ENCODE measurements at places on chromosomes 1 and 21. TPM values are rescaled to one million over a fixed set of nuclear protein-coding genes. Genes with fewer than 3 reads are reported as not detected.

DNA sequence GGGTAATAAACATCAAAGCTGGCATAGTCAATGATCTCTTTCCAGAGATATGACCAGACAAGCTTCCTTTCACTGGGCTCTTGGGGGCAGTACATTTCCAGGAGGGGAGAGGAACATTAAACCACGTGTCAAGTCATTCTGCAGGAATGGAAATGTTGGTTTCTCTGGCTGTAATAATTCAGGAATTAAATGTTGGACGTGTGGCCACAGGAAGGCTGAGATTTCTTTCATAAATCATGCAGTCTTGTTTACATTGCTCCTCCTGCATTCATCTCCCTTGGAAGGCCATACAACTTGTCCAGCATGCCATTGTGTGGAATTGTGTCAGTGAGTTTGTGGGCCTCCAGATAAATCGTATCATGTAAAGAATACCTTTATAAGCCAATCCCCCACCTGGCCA lies 259.2 kb downstream of the ADGRL2 start:
- no peaks in the 10 kb centered on the region for H3K36me3 ChIP-seq
- H3K4me1 ChIP-seq: no peaks in the 10 kb centered on the region
- no peak for DNase-seq
- no peak overlapping the region for H3K4me3 ChIP-seq
- H3K27ac ChIP-seq: no peak overlapping the region

DNA sequence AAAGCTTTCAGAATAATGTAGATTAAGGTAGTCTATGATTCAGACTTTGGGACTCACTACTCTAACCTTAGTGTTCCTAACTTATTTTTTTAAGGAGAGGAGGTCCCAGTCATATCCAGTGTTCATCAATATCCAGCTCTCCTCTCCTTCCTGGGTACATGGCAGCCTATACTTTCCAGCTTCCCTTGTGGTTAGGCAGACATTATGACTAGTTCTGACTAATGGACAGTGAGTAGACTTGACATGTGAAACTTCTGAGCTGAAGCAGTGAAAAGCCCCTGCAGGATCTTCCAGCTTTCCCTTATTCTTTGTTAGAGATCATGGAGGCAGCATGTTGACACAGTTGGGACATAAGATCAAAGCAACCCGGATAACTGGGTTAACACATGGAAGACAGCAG lies 144.2 kb downstream of the PTPRU start:
- no peak for DNase-seq
- H3K4me1 ChIP-seq: no peaks in the 10 kb centered on the region
- peaks cover 23% of the 10 kb centered on the region for H3K27me3 ChIP-seq
- no peak overlapping the region for H3K4me3 ChIP-seq
- H3K36me3 ChIP-seq: no peaks in the 10 kb centered on the region
- no peak overlapping the region for H3K27ac ChIP-seq

DNA sequence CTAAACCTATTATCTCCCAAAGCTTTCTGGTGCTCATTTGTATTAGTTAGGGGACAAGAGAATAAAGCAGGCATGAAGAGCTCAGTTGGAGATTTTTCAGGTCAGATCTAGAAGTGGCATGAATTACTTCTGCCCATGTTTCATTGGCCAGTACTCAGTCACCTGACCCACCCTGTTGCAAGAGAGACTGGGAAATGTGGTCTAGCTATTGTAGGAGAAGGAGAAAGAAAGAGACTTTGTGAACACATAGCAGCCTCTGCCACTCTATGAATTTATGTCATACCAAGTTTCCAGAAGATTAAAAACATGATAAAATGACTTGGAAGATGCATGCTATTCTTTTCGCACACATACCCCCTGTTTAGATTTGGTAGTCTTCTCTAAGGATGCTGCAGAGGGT lies 302.3 kb upstream of the RUNX1 start:
- no peak for DNase-seq
- H3K27me3 ChIP-seq: no peaks in the 10 kb centered on the region
- H3K4me3 ChIP-seq: no peak overlapping the region
- H3K36me3 ChIP-seq: no peaks in the 10 kb centered on the region
- no peak overlapping the region for H3K27ac ChIP-seq

- no peak for DNase-seq
- H3K27me3 ChIP-seq: no peaks in the 10 kb centered on the region
- no peaks in the 10 kb centered on the region for H3K36me3 ChIP-seq
Measured at GRCh38 chr1:198123133-198123532, 33.7 kb upstream of the NEK7 start.

DNA sequence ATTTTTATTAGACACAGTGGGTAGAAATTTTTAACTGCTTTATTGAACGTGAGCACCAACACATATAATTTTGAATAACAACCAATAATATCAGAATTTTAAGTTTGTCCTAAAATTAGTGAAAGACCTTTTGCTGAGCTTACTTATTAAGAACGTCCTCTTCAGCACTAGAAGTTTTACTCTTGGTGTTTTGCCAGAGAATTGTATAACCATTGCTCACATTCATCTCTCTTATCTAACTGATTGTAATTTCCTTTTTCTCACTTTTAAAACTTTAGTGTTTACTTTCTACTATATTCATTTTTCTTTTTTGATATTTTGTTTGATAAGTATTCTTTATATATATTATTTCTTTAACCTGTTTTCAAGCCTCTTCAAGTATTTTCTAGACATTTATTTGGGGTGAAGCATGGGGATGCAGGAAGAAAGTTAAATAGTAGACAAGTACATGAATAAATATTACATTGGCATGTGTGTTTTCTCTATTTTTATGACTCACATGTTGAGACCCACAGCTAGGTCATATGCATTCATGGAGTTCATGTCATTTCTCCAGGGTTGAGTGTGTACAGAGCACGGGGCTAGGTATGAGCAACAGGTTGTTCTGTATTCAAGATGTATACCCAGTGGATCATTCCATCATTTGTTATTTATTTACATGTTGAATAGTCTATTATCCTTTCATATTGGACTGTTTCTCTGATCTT lies 90.6 kb downstream of the ATP6V1G3 start:
- DNase-seq: no peak
- H3K4me1 ChIP-seq: peaks cover 6% of the 10 kb centered on the region
- no peak overlapping the region for H3K27ac ChIP-seq
- H3K36me3 ChIP-seq: no peaks in the 10 kb centered on the region
- no peaks in the 10 kb centered on the region for H3K27me3 ChIP-seq

DNA sequence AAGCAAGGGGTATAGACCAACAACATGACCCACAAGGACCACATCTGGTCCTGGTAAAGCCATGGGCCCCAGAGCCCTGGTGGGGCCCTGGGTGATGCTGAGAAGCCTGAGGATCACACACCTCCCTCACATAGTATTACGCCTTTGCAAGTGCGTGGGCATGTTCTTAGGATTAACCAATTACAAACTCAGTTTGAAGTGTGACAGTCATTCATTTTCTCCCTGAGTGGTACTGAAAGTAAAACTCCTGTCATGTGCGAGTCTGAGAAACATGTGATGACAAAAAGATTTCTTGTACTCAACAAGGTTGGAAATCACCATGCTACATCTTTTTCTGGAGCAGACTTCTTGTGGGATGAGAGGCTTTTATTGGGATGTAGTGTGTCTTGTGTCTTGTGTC lies 315.3 kb upstream of the DUSP10 start:
- H3K4me1 ChIP-seq: no peaks in the 10 kb centered on the region
- H3K27ac ChIP-seq: no peak overlapping the region
- no peak overlapping the region for H3K4me3 ChIP-seq
- H3K27me3 ChIP-seq: no peaks in the 10 kb centered on the region
- DNase-seq: no peak

GRCh38 chr1:199706826-199707606 lies 320.5 kb upstream of the NR5A2 start:
- no peak overlapping the region for H3K4me3 ChIP-seq
- H3K4me1 ChIP-seq: no peaks in the 10 kb centered on the region
- H3K27ac ChIP-seq: no peak overlapping the region

GRCh38 chr1:116766616-116767469 lies 12.6 kb downstream of the CD2 start:
- H3K4me3 ChIP-seq: no peak overlapping the region
- H3K36me3 ChIP-seq: no peaks in the 10 kb centered on the region
- no peaks in the 10 kb centered on the region for H3K27me3 ChIP-seq
- no peaks in the 10 kb centered on the region for H3K4me1 ChIP-seq

DNA sequence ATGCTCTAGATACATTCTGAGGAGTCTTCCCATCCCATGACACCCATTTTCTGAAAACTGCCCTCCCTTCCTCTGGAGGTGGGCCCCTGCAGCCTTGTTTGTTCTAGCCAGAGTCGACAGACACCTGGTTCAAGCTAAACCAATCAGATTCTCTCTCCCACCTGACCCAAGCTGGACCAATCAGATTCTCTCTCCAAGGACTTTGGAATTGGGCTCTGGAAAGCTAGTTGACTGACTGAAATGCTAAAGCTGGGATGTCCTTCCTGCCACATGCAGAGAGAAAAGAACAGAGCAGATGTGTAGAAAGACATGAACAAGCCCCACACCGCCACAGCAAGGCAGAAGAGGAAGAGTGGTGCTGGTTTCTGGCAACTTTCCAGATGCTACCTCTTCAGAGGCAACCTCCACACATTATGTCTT lies 24.6 kb downstream of the ASAP3 start:
- H3K4me1 ChIP-seq: no peaks in the 10 kb centered on the region
- no peaks in the 10 kb centered on the region for H3K27me3 ChIP-seq
- DNase-seq: no peak
- H3K36me3 ChIP-seq: peaks cover 15% of the 10 kb centered on the region
- H3K4me3 ChIP-seq: no peak overlapping the region
- H3K27ac ChIP-seq: no peak overlapping the region

- DNase-seq: no peak
- H3K4me3 ChIP-seq: no peak overlapping the region
- no peak overlapping the region for H3K27ac ChIP-seq
Measured at GRCh38 chr1:175319912-175320230, 127.3 kb upstream of the KIAA0040 start.

- H3K36me3 ChIP-seq: no peaks in the 10 kb centered on the region
- no peaks in the 10 kb centered on the region for H3K4me1 ChIP-seq
- H3K27me3 ChIP-seq: no peaks in the 10 kb centered on the region
- no peak overlapping the region for H3K4me3 ChIP-seq
Measured at GRCh38 chr1:170520601-170521000, 11.4 kb upstream of the GORAB start.

DNA sequence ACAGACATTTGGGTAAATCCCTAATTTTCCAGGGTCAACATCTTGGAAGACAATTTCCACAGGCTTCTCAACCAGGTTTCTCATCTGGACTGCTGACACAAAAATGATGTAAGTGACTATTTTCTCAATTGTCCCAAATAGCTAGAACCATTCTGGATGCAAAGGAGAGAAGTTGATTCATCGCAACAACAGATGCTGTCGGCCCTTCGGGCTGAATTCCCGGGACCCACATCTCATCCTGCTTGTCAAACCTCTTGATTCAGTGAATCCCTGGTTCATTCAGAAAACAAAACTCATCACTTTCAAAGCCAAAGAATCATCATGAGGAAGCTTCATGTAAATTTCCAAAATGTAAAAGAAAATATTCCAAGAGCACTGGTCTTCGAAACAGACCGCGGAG lies 251.8 kb downstream of the NPHP4 start:
- no peak overlapping the region for H3K27ac ChIP-seq
- H3K4me1 ChIP-seq: no peaks in the 10 kb centered on the region
- H3K36me3 ChIP-seq: no peaks in the 10 kb centered on the region
- no peak for DNase-seq
- H3K27me3 ChIP-seq: peaks cover 3% of the 10 kb centered on the region
- no peak overlapping the region for H3K4me3 ChIP-seq

- DNase-seq: no peak
- no peaks in the 10 kb centered on the region for H3K36me3 ChIP-seq
- H3K4me1 ChIP-seq: peaks cover 26% of the 10 kb centered on the region
- no peak overlapping the region for H3K27ac ChIP-seq
Measured at GRCh38 chr1:27626031-27626935, 8.7 kb downstream of the FGR start.

- H3K27me3 ChIP-seq: no peaks in the 10 kb centered on the region
- no peak overlapping the region for H3K27ac ChIP-seq
- no peaks in the 10 kb centered on the region for H3K4me1 ChIP-seq
- DNase-seq: no peak
- H3K4me3 ChIP-seq: no peak overlapping the region
Measured at GRCh38 chr1:183528577-183528976, 56.3 kb downstream of the SMG7 start.

GRCh38 chr1:94736549-94736948 lies 83.6 kb upstream of the SLC44A3 start:
- no peak for DNase-seq
- H3K27ac ChIP-seq: no peak overlapping the region
- H3K4me3 ChIP-seq: no peak overlapping the region
- no peaks in the 10 kb centered on the region for H3K36me3 ChIP-seq
- H3K4me1 ChIP-seq: peaks cover 12% of the 10 kb centered on the region

DNA sequence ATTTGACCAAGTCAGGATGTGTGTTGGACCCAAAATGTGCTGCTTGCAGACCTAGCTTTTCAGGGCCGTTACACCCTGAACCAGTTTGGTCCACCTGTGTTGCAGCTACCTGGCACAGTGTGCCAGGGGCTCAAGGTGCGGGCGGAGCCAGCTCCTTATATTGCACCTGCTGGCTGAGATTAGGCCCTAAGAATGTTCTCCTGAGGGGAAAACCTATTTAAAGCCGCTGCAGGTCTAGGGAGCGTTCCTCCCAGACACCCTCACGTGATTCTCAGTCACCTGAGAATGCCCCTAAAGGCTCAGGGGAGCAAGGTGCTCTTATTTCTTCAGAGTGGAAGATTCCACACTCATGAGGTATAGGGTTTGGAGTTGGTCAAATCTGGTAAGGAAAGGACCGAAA lies 12.0 kb downstream of the GSTM3 start:
- no peak for DNase-seq
- H3K27ac ChIP-seq: no peak overlapping the region
- H3K36me3 ChIP-seq: no peaks in the 10 kb centered on the region
- H3K27me3 ChIP-seq: no peaks in the 10 kb centered on the region

GRCh38 chr1:228860911-228861831 lies 125.9 kb downstream of the RHOU start:
- H3K4me3 ChIP-seq: no peak overlapping the region
- no peaks in the 10 kb centered on the region for H3K4me1 ChIP-seq
- no peak for DNase-seq
- no peak overlapping the region for H3K27ac ChIP-seq
- no peaks in the 10 kb centered on the region for H3K27me3 ChIP-seq
- no peaks in the 10 kb centered on the region for H3K36me3 ChIP-seq

- no peaks in the 10 kb centered on the region for H3K27me3 ChIP-seq
- DNase-seq: no peak
- H3K27ac ChIP-seq: no peak overlapping the region
- no peaks in the 10 kb centered on the region for H3K36me3 ChIP-seq
- no peaks in the 10 kb centered on the region for H3K4me1 ChIP-seq
Measured at GRCh38 chr21:39908265-39908923, 41.2 kb downstream of the PCP4 start.

GRCh38 chr21:33897098-33897497 lies 18.5 kb downstream of the ATP5PO start:
- no peak overlapping the region for H3K4me3 ChIP-seq
- no peaks in the 10 kb centered on the region for H3K27me3 ChIP-seq
- H3K36me3 ChIP-seq: peaks cover 6% of the 10 kb centered on the region
- no peak for DNase-seq
- H3K27ac ChIP-seq: no peak overlapping the region

ANGPTL7 gene
- 1.6 TPM for total RNA-seq

EVA1B gene
- 10.8 TPM for total RNA-seq

CELA3B gene
- total RNA-seq: 1.2 TPM

HMGCS2 gene
- total RNA-seq: 0.42 TPM

CR1 gene
- 1.7 TPM for total RNA-seq

MSH4 gene
- total RNA-seq: 0.62 TPM

CENPF gene
- 0.13 TPM for total RNA-seq

C1orf50 gene
- total RNA-seq: 9.2 TPM

SIM2 gene
- total RNA-seq: 0.88 TPM

SPRR2G gene
- total RNA-seq: not detected

Data from heart left ventricle (tissue), 16 donors.